Suprapubic skin (tissue), 4 donors: ENCODE measurements at places on chromosomes 5 and 9.

- no peak for DNase-seq
Measured at GRCh38 chr5:111229221-111229835, 5.1 kb downstream of the CAMK4 start.

- DNase-seq: no peak
Measured at GRCh38 chr5:87110721-87111120, 157.0 kb upstream of the RASA1 start.

- DNase-seq: no peak
Measured at GRCh38 chr9:37908698-37909186, 4.8 kb upstream of the SLC25A51 start.

- no peak for DNase-seq
Measured at GRCh38 chr5:3835811-3836210, 240.2 kb downstream of the IRX1 start.

GRCh38 chr5:40043916-40044315 is 619.1 kb upstream of the DAB2 start:
- no peak for DNase-seq

DNA sequence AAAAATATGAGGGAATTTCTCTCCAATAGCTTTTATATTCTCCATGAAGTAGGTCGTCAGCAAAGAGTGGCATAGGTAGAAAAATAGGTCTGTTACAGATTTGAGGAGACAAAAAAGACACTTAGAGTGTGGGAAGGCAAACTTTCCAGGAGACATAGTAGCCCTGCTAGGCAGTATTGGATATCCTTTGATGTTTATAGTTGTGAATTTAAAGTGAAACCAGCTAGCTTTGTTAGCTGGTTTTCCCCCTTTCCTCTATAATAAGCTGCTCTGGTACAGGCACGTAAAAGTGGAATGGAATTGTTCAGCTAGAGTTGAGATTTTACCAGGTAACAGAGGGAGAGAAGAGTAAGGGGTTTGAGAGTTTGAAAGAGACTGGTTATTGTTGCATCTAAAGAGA is 17.1 kb upstream of the APC start:
- DNase-seq: no peak

DNA sequence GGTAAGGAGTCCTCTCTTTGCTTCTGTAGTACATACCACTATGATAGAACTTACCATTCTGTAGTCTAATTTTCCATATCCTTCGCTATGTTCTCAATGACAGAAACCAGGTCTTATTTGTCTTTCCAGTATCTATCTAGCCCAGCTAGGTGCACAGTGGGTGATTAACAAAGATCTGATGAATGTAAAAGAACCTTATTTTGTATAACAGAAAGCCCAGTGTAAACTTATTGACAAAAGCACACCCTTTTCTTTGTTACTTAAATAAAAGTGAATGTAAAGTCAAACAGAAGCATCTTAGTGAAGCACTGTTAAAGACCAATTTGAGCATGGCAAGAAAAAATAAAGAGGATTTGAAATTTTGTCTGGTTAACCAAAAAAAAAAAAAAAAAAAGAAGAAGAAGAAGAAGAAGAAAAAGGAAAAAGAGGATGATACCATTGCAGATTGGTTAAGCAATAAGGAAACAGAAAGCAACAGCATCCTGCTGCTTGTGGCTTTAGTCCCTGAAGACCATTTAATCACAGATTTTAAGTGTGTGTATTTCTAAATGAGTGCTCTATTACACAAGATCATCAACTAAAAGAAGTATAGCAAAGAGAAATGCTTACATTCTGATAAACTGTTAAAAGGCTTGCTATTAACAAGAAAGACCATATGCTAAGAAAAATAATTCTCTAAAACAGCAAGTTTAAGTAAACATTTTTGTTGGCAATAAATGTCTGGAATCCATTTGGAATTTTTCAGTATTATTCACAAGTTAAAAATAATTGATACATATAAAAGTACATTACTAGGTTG is 21.2 kb downstream of the MEGF9 start:
- no peak for DNase-seq

- no peak for DNase-seq
Measured at GRCh38 chr5:96080557-96080956, 118.9 kb upstream of the ELL2 start.

DNA sequence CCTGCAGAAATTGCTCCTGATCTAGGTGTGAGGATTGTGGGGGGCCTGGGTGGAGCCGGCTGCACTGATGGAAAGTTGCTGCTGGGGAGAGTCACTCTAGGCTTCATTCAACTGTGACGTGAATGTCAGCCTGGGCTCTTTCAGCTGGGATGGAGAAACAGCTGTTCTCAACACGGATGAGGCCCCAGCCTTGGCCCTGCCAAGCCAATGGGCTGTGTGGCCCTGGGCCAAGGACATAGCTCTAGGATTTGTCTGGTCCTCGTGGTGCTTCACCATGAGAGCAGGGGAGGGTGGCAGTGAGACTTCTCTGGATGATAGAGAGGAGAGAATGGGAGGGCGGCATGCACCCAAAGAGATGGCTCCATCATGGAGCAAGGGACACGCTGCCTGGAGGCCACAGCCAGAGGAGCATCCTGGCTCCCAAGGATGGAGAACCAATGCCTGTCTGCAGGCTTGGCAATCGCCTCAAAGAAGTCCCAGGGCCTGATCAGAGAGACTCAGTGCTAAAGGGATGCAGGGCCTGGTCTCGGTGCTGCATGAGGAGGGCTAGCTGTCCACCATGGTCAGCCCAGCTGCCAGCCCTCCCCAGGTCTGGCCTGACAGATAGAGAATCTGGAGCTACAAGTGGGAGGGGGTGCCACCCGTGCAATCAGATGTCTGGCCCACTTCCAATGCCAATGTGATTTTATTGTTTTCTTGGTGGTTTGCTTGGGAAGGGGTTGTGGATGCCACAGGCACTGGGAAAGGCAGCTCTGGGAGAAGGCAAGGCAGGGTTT is 141.0 kb downstream of the GADD45G start:
- no peak for DNase-seq

DNA sequence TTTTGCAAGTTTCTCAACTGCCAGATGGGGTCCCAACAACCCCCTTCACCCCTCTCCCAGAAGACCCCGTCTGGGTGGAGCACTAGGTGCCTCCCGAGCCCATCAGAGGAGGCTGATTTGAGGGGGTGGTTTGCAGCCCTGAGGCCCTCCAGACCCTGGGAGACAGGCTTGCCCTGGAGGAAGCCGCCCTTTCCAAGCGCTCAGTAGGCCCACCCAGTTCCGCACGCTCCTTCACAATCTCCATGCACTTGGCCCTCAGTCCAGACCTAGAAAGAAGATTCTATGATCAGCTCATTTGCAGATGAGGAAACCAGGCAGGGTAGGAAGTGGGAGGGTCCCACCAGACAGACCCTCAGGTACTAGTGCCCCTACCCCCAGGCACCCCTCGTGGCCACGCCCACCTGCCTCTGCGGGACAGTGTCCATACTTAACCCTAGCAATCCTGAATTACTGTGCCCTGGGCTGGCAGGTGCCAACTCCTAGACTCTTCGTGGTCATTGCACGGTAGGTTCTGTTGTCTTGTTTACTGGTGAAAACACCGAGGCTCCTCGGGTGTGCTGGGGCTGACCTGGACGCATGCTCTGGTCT is 22.3 kb downstream of the OR2V1 start:
- peak; percentile 77 for DNase-seq

- DNase-seq: no peak
Measured at GRCh38 chr9:22189471-22189870, 180.4 kb upstream of the CDKN2B start.

- DNase-seq: no peak
Measured at GRCh38 chr9:35002623-35003022, 13.1 kb downstream of the DNAJB5 start.

GRCh38 chr9:137368431-137369035 is 54.4 kb downstream of the EXD3 start:
- peak; percentile 50 for DNase-seq

DNA sequence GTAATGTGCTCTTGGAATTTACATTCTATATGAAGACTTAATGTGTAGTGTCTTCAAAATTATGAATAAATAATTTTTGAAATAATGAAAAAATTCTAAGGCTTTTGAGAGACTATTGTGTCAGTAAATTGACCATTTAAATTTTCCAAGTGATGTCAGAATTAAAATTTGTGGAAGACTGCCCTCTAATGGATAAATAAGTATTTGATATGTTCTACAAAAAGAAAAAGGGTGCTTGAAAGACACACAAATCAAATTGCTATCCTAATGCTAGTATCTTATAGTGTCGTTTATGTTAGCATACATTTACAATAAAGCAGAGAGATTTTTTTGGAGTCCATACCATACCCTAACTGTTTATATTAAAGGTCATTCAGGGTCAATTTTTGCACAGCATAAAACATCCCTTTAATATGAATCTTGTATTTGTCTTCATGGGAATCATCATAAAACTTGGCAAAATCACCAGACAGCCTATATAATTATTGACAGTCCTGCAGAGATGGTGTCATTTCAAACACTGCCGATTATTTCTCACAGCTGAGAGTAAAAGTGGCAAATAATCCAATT is 120.8 kb upstream of the SLC27A6 start:
- no peak for DNase-seq

DNA sequence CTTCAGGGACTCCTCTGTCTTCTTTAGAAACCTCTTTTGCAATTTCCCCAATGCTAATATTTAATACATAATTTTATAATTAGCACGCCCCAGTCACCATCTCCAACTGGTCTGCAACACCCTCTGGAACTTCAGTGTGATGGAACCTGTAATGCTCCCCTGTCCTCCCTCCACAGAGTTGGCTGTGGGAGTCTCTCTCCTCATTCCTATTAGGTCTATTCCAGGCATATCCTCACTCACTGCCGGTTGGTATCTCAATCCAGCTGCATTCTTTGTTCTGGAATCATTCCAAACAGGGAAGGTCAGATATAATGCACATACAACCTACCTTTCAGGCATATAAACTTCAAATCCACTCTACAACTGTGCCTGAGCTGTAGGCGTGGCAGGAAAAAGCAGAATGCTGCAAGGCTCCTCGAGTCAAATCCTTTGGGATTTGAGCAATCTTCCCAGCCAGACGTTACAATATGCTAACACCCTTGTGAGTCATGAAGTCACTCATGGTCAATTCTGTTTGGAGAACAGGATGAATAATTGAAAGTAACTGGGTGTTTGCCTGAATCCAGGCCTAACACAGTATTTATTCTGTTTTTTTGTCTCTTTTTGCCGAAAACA is 293.8 kb downstream of the CWC27 start:
- no peak for DNase-seq

DNA sequence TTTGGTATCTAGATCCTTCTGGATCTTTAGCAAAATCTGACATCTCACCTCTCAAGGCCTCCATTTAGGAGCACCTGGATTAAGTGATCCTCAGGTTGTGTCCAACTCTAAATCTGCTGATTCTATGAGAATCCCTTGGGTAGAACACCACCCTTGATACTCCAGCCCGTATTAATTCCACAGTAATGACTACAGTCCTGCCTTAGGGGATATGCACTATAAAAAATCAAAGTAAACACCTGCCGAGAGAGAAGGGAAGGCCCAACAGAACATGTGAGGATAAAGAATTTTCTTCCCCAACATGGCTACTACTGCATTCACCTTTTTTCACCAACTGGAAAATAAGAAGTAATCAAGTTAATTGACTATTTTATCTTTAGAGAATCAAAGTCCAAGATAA is 27.6 kb downstream of the DAP start:
- DNase-seq: no peak

- DNase-seq: no peak
Measured at GRCh38 chr9:105822814-105823213, 128.5 kb downstream of the TMEM38B start.

GRCh38 chr5:135375040-135375793 is 23.8 kb downstream of the MACROH2A1 start:
- peak; percentile 33 for DNase-seq

- DNase-seq: no peak
Measured at GRCh38 chr9:120532891-120533290, 47.1 kb downstream of the CDK5RAP2 start.

DNA sequence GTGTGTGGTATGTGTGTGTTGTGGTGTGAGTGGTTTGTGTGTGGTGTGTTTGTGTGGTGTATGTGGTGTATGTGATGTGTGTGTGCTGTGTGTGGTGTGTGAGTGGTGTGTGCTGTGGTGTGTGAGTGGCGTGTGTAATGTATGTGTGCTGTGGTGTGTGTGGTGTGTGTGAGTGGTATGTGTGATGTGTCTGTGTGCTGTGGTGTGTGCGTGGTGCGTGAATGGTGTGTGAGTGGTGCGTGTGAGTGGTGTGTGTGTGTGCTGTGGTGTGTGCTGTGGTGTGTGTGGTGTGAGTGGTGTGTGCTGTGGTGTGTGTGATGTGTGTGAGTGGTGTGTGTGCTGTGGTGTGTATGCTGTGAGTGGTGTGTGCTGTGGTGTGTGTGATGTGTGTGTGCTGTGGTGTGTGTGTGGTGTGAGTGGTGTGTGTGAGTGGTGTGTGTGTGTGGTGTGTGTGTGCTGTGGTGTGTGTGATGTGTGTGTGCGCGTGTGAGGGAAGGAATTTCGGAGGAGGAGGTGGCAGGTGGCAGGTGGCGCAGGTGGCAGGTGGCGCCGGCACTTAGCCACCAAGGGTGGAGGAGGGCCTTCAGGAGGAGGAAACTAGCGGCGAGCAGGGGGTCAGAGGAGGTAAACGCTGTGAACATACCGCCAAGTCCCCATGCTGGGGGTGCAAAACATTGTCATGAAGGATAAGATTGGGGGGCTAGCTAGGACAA is 191.8 kb downstream of the MELK start:
- no peak for DNase-seq

GRCh38 chr5:6525422-6525821 is 76.8 kb downstream of the UBE2QL1 start:
- no peak for DNase-seq

DNA sequence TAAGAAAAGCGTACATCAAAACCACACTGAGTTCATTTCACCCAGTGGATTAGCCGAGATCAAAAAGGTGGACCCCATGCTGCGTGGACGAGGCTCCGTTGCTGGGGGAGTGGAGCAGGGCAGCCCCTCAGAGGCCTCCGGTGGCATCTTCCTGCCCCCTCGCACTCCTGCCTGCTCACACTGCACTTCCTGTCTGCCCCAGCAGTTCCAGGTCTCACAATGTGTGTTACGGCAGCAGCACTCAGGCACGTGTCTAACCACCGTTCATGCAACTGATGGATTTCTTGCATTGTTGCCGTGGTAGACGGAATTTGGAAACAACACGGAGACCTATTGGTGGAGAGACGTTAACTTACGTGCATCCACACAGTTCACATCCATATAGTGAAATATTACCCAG is 196.6 kb upstream of the OTULINL start:
- no peak for DNase-seq

- DNase-seq: no peak
Measured at GRCh38 chr5:69230181-69230580, 4.5 kb upstream of the CDK7 start.

- no peak for DNase-seq
Measured at GRCh38 chr5:116130471-116130870, 45.6 kb downstream of the COMMD10 start.

DNA sequence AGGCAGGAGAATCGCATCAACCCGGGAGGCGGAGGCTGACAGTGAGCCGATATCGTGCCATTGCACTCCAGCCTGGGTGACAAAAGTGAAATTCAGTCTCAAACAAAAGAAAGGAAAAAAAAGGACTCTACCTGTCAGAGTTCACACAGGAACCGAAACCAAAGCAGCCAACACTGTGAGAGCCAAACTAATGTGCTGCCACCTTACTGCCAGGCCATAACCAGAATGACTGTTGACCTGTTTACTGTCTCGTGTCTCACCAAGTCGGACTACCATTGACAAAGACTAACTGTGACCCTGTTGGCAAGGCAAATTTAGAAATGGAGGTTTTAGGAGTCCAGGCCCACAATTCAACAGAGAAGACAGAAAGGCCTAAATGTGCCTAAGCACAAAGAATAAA is 112.4 kb downstream of the ANXA2R start:
- DNase-seq: no peak
